D721Med (cell line): ENCODE measurements at places on chromosomes 2 and 18.

DNA sequence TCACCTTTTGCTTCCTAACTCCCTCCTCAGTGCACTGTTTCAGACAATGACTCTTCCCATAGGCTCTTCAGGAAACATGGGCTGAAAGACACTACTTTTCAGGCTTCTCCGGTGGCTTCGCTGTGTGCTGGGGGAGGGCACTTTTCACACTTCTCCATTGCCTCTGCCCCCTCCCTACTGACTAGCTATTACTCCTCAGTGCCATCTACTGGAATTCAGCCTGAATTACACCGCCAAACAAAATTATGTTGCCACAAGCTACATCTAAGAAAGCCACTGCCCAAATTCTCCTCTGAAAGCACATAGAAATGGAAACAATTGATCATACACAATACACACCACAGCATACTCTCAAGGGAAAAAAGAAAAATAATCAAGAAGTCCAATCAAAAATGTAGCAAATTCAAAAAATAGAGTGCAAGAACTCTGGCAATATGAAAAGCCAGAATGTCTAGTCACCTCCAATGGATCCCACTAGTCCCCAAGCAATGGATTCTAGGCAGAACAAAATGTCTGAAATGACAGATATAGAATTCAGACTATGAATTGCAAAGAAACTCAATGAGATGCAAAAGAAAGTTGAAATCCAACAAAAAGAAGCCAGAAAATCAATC is 1139.4 kb upstream of the GYPC start:
- DNase-seq, result no peak

- no peak for DNase-seq
Observed at GRCh38 chr2:205800773-205801172, 118.5 kb downstream of the NRP2 start.

GRCh38 chr2:147910990-147911473 is 66.2 kb downstream of the ACVR2A start:
- DNase-seq, result no peak

DNA sequence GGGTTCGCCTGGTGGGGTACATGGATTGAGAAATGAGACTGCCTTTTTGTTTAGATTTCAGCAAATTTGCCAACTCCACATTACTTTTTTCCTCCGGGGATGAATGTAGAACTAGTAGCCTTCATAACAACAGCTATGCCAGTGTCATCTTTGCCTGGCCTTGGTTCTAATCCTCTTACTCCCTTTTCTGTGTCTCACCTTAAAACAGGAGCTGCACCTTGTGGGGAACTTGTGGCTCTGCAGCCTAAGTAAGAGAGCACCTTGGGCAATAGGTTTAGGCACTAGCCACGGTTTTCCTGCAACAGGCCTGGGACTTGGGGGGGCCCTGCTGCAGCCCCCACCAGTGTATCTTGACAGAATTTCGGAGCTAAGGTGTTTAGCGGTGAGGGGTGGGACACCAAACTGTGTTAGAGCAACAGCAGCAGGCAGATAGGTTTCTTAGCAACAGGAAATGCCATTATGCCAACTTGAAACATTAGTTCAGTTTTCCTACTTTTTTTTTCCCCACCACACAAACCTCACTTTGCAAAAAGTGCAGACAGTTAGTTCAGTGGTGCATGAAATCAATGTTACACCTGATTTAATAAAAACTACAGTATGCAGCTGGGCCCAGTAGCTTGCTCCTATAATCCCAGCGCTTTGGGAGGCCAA is 173.7 kb downstream of the PRKCE start:
- no peak for DNase-seq

- DNase-seq, result no peak
Observed at GRCh38 chr2:168731616-168732015, 70.8 kb upstream of the NOSTRIN start.

- no peak for DNase-seq
Observed at GRCh38 chr2:88613921-88614320, 13.3 kb downstream of the EIF2AK3 start.

- no peak for DNase-seq
Observed at GRCh38 chr2:150256736-150257135, 230.7 kb downstream of the RND3 start.

- DNase-seq, result no peak
Observed at GRCh38 chr18:62683935-62684334, 31.4 kb upstream of the PHLPP1 start.

DNA sequence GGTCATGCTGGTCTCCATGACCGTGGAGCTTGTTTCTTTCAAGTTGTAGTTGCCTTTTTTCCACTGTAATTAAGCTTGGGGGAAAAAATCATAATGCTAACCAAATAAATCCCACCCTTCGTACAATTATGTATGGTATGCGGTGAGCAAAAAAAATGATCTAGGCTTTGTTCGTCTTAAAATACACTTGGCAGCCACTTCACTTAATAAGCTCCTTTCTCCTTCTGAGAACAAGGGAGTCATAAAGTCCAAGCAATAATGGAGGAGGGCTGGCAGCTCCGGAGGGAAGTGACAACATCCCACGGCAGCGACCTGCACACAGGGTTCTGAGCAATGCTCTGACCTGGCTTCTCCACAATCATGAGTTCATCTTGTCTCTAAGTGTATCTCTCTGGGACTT is 91.2 kb upstream of the KLHL29 start:
- DNase-seq, result no peak

DNA sequence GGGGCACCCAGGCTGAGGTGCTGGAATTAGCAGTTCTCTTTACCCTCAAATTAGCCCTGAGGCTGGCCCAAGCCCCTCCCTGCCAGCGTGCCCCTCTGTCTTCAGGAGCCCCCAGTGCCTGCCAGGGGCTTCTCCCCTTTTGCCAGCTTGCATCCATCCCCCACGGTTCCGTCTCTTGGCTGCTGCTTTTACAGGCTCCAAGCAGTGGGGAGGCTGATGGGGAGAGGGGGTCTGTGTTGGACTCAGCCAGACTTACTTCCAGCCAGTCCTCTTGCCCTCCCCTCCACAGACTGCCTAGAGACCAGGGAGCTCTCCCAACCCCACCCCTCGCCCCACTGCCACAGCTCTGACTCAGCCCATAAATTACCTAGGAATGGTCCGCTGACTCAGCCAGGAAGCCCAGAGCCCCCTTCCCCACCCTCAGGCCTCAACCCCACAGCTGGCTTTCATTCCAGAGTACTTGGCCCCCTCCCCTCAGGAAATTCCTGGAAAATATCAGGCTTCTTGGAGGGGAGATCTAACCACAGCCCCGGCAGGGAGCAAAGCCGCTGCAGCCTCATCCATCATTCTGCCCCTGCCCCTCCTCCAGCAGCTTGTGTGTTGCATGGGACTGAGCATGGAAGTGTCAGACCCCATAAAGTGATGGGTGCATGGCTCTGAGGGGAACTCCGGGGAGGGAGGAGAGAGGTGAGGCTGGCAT is 184.6 kb downstream of the ZFP36L2 start:
- DNase-seq, result no peak

DNA sequence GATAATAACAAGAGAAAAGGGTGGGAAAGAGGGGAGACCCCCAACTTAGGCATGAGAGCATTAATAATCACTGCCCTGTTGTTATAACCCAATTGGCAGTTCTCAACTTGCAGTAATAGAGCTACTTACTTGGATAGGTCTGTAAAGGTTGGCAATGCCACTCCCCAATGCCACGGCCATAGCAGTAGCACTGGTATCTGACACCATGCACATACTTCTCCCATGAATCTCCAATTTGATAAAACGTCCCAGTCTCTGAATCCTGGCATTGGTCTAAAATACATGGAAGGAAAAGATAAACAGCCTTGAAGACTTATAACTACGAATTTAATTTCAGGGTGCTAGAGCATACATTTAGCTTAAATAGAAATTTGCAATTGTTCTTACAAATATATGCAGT is 16.8 kb downstream of the FN1 start:
- DNase-seq, result no peak

GRCh38 chr2:142061733-142062132 is 69.1 kb downstream of the LRP1B start:
- DNase-seq, result no peak

- no peak for DNase-seq
Observed at GRCh38 chr18:37343542-37343851, 222.1 kb downstream of the CELF4 start.

DNA sequence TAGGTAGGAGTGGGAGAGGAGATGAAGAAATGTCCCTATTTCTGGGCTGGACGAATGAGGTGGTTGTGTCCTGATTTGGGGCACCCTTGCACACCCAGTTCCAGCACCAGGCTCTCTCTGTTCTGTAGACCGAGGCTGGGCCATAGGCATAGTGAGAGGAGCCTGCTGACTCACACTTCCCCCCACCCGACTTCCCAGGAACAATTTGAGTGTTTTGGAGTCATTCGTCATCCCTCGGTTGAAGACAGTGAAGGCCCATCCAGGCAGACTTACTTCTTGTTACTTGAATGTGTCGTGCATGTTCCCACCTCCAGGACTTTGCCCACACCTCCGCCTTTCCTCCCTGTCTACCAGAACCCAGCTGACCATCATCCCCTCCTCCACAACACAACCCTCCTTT is 179.1 kb downstream of the HAUS1 start:
- DNase-seq, result no peak

GRCh38 chr2:76867854-76868253 is 654.3 kb downstream of the LRRTM4 start:
- DNase-seq, result no peak

DNA sequence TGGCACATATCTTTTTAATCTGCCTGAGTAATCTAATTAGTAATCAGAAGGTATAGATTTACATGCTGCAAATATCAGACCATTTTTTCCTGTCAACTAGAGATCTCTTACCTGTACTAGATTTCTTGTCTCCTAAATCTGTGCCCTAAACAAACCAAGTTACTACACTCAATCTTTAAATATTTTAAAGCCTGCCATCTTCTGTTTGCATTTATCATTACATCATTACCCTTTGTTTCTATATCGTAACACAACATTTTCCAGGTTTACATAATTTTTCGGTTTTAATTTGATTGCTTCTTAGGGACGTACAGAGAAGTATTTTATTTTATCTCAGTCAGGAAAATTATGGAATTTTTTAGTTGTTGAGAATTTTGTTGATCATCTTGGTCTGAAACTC is 25.7 kb downstream of the PSMA8 start:
- DNase-seq, result no peak

DNA sequence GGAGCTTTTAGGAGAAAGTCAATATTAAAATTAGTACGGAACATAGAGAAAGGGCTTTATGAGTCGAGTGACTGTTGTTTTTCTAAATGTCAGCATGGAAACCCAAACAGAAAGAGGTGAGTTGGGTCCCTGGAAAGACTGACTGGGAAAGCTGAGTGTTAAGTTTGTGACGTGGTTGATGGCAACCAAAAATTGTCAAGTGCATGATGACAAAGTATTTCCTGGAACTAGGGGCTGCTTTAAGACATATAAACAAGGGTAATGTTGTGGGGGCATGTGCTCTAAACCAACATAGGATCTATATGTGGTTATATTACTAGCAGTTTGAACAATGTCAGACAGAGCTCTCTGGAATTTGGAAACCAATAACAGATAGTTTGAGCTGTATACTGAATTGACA is 50.9 kb upstream of the GPD2 start:
- DNase-seq, result no peak

DNA sequence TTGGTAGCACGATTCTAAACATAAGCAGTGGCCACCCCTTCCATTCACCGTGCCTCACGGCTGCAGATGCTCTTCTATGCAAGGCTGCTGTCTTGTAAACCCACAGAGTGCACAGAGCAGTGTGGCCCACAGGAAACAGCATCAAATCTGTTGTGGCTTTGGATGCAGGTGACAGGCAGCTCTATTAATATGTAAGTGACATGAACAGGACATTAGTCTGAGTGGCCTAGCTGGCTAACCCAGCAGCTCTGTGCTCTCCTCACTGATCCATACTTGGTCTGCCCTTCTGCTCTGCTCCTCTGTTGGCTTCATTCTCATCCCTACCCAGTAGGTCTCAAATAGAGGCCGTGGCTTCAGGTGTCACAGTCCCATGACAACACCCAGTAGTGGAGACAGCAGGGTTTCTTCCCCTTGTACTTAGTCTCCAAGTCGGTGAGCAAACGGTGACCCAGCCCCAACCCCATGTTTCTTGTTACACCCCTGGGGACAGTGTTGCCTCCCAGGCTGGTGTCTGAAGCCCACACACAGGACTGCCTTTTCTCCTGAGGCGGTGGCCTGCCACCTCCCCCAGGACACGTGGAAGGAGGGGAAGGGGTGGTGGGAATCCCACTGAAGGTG is 5.8 kb downstream of the SH3RF3 start:
- DNase-seq, result no peak

GRCh38 chr2:197378086-197378485 is 56.7 kb downstream of the SF3B1 start:
- DNase-seq, result no peak

GRCh38 chr2:60838481-60838880 is 42.9 kb upstream of the REL start:
- no peak for DNase-seq

GRCh38 chr2:178233428-178233827 is 39.1 kb downstream of the OSBPL6 start:
- no peak for DNase-seq

DNA sequence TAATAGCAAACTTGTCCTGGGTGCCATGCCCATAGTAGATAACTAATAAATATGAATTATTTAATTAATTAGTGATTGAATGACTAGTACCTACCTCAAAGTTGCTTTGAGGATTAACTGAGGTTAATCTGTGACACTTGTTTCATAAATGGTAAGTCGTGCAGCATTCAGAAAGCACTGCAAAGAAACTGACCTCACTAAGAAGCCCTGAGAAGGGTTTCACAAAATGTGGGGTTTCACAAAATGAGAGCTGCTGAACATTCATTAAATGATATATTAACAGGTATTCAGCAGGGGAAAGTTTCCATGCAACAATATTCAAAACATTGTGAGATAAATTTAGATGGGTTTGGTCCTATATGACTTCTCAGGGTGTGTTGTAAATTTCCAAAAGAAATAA is 236.2 kb downstream of the OSR1 start:
- no peak for DNase-seq

DNA sequence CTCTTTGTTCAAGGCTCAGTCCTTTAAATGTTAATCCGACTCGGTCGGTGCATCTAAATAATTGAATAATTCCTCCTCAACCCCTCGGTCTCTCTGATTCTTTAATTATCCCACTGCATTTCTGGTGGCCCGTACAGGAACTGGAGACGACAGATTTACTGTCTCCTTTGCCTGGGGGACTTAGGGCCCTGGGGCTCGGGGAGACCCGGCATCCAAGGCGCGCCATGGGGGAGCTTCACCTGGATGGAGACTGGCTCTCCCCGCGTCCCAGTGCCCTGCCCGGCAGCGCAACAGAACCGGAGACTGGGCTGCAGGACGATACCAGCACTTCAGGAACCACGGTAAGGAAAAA is 47.7 kb upstream of the SELENOI start:
- no peak for DNase-seq

- DNase-seq, result no peak
Observed at GRCh38 chr18:12960853-12961397, 13.1 kb downstream of the SEH1L start.

DNA sequence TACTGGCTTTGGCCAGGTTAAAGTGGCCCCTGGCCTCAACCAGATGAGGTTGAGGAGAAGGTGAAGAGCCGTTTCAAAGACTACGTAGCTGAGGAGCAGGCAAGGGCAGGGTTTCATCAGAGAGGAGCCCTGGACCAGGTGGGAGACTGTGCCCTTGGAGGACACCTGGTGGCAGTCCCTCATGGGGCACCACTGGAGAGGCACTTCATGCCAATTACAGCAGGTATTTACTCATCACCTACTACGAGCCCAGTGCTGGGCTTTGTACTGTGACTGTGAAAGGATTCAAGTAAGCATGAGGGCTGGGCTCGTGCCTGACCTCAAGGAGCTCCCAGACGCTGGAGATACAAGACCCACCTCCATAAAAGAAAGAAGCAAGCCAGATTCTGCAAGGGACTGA is 37.6 kb downstream of the SMAD7 start:
- no peak for DNase-seq

- DNase-seq, result no peak
Observed at GRCh38 chr2:49950646-49951045, 796.3 kb upstream of the FSHR start.

GRCh38 chr2:174585146-174585545 is 12.5 kb downstream of the WIPF1 start:
- no peak for DNase-seq
